ENCODE measurements at places on chromosomes 6 and 20.

DNA sequence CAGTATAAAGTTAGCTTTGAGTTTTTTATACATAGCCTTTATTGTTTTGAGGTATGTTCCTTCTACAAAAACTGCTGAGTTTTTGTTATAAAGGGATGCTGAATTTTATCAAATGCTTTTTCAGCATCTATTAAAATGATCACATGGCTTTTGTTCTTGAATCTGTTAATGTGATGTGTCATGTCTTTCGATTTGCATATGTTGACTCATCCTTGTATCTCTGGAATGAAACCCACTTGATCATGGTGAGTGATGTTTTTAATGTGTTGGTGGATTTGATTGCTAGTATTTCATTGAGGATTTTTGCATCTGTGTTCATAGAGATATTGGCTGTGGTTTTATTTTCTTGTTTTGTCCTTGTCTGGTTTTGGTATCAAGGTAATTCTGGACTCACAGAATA, 24.7 kb upstream of the BLCAP start:
- DNase-seq, result peak; percentile 51

DNA sequence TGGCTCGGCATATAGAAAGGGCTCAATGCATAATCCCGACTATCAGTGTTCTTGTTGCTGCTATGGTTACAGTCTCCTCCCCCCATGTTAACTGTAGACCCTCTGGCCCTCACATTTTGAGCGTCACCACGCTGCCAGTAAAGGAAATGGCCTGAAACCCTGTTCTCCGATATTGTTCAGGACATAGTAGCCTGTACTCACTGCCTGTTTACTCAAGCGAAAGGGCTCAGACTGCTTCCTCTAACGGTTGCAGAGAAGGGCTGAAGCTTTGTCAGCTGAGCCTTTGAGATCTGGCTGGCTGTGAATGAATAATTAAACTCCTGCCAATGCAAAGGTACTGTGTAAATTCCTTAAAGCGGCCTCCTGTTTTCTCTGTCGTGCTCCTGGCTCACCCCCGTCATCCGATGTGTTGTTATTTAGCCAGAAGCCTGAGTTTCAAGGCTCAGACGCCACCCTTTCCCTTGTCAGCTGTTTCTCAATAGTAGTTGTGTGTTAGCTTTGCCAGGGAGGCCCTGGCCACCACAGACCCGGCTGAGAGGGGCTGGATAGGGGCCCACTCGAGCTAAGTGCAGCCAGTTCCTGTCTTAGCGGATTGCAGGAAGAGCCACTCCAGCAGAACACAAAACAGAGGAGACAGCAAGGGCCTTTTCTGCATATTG, 31.2 kb upstream of the RALGAPA2 start:
- DNase-seq, result no peak

DNA sequence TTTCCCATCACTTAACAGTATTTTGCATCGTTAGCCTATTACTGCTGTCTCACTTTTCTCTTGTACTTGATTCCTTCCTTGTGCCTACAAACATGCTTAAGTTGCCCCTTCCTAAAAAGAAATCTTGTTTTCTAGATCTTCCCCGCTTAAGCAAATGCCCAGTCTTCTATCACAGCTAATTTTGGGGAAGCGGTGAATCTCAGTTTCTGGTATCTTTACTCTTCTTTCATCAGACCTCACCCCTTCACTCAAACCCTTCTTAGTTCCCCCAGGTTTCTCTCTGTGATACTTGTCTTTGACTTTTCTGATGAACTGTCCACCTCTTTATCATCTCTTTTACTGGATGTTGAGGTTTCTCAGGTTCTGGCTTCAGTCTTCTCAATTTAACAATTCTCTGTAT, 14.2 kb downstream of the VAPB start:
- DNase-seq, result no peak

DNA sequence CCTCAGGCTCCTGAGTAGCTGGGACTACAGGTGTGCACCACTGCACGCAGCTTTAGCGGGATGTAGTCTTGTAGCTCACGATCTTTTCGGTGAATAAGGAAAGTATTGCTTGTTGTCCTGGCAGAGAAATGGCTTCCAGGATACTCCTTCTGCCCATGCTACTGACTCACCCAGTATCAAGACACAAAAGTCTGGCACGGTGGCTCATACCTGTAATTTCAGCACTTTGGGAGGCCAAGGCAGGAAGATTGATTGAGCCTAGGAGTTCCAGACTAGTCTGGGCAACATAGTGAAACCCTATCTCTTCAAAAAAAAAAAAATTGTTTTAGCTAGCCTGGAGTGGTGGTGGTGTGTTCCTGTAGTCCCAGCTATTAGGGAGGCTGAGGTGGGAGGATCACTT, 40.9 kb upstream of the B4GALT5 start:
- no peak for DNase-seq

- DNase-seq, result no peak
These were observed 197.6 kb upstream of the THBS2 start for GRCh38 chr6:169451065-169451838.

- DNase-seq, result no peak
These were observed 237.6 kb downstream of the QKI start for GRCh38 chr6:163651915-163652668.

GRCh38 chr6:121726596-121726995, 291.1 kb downstream of the GJA1 start:
- peak; percentile 4 for DNase-seq

- DNase-seq, result peak; percentile 98
These were observed 13.8 kb downstream of the FOXQ1 start for GRCh38 chr6:1325461-1326309.

- DNase-seq, result no peak
These were observed 230.8 kb downstream of the BCAS1 start for GRCh38 chr20:53839423-53840176.

GRCh38 chr6:149888659-149889058, 9.3 kb downstream of the RAET1E start:
- DNase-seq, result peak; percentile 34

DNA sequence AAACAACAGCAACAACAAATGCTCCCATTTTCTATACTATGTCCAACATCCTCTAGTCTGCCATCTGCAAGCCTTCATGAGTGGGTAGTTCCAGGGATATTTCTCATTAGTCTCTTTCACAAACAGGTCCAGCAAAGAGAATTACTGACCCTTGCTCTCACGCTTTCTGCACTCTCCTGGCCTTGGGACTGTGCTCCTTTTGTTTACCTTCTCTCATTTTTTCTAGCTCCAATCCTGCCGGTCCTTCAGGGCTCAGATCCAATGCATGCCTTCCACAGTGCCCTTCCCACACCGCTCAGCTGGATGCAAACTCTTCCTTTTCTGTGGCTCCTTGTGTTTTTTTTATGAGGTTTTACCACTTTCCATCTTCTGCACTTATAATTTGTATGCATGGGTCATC, 47.2 kb downstream of the ADTRP start:
- DNase-seq, result no peak

DNA sequence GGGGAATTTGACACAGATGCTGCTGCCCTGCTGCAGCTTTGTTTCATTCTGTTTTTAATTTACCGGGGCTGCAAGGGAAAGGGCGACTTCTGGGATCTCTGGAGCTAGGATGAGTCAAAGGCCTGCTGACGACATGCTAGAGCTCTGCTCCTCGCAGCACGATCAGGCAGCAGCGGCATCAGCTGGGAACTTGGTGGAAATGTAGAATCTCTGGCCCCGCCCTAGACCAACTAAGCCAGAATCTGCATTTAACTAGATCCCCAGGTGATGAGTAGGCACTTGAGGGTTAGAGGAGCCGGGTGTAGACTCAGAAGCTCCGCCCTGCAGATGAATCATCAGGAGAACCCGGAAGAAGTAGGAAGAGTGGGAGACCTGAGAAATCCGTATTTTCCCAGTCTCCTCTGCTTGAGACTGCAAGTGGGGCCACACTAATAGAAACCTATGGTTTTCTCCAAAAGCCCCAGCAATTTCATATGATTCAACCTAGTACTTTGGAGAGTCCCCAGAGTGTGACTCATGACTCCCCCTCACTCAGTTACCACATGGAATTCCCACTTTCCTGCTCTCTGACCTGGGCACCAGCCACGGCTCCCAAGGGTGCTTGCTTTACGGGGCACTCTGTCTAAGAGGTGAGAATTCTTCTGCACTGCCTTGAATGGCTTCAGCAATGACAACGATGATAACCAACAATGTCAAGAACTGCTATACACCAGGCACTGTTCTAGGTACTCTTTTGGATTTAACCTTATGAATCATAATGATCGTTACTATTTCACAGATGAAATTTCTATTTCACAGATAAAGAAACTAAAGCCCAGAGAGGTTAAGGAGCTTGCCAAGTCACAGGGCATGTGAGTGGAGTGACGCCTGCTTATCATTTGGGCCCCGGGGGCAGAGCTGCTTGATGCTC, 18.1 kb downstream of the TUBB2B start:
- DNase-seq, result peak; percentile 99

- no peak for DNase-seq
These were observed 109.6 kb downstream of the SLC22A3 start for GRCh38 chr6:160457823-160458222.

GRCh38 chr20:18657575-18657974, 69.7 kb downstream of the DTD1 start:
- no peak for DNase-seq

GRCh38 chr20:13718171-13718570, 66.5 kb downstream of the ESF1 start:
- DNase-seq, result no peak

DNA sequence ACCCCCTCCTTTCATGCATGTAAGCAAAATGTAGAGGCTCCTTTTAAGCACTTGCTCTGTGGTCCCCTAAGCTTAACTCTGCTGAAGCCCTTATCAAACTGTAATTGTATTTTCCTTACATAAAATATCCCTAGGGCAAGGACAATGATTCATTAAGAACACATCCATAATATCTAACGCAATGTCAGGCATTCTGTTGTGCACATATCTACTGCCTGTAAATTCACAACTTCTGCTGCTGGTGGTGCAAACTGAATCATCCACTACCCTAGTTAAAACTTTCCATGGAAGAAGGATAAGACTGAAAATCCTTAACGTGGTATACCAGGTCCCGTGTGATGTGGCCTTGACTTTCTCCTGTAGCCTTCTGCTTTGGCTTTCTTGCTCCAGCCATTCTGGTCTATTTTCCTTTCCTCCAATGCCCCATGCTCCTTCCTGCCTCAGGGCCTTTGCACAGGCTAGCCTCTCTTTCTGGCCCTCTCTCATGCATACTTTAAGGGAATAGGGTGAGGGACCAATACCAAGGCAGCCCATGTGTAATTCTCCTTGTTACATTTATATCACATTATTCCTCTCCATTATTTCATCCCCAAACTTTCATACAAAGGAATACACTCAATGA, 113.6 kb upstream of the ZFP64 start:
- peak; percentile 4 for DNase-seq

GRCh38 chr6:144588697-144589325, 303.7 kb downstream of the UTRN start:
- DNase-seq, result no peak

DNA sequence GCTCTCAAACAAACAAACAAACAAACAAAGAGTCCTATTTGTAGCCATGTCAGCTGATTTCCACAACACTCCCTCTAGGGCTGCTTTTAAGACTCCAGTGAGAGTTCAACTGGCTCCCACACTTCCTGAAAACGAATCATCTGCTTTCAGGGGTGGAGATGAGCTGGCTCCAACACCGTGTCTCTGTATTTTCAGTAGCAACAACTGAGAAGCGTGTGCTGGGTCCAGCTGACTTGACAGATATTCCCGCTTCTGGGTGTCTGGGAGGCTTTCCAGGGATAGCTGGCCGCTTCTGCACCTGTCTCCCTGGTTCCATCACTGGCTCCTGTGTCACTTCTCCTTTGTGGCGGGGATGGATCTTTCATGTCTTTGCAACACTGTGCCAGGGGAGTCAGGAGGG, 272.5 kb upstream of the SOX4 start:
- no peak for DNase-seq

DNA sequence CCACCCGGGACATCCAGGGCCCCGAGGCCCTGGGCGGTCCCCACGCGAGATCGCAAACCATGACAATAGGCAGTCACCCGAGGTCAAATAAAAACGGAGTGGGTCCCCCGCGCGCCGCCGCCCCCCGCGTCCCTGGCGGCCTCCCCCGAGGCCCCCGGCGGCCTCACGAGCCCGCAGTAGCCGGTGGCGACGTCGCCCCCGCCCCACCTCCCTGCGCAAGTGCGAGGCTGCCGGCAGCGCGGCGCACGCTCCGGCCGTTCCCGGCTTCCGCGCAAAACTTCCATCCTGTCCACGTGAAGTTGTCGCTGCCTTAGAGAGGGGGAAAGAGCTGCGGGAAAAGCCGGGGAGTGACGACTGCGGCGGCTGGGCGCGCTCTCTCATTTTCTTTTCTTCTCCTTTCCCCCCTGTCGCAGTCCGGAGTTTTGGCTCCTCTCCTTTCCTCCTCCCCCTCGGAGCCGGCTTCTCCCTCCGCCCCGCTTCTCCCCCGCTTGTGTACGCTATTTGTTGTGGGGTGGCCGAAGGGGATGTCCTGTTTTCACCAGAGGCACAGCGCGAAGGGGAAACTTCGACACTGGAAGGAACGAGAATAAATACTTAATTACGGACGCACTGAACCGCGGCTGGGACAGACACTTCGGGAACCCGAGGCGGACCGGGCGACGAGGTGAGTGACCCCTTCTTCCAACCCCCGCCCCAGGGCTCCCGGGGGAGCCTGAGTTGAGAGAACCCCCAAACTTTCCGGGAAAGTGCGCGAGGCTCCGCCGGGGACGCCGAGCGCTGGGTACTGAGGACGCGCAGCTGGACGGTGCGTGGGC, at the start of gene EYA4:
TSS of gene EYA4 (plus strand) at position 272 of the 815 bp plus-strand sequence. CDS start 33,424 bp downstream, outside the sequence.
- peak; percentile 10 for DNase-seq

DNA sequence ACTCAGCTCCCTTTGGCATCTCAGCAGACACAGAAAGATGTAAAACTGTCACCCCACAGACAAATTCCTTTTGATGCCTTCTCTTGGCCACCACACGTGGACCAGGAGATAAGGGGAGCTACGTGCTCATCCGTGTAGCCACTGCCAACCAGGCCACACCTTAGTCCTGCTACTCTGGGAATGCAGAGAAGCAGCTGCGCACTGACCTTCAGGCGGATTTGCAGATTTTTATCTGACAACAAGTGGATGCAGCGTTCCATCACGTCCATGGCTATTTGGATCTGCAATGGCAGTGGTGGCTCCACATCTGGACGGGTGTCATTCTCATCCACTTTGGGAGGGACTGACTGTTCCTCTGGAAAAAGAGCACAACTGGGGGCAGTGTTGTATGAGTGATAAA, 30.8 kb downstream of the TTI1 start:
- no peak for DNase-seq

- no peak for DNase-seq
These were observed 20.4 kb downstream of the AFDN start for GRCh38 chr6:167846997-167847606.

GRCh38 chr6:169527306-169527705, 174.5 kb downstream of the WDR27 start:
- peak; percentile 31 for DNase-seq

GRCh38 chr20:59010995-59011873, 4.2 kb upstream of the CTSZ start:
- DNase-seq, result peak; percentile 91

DNA sequence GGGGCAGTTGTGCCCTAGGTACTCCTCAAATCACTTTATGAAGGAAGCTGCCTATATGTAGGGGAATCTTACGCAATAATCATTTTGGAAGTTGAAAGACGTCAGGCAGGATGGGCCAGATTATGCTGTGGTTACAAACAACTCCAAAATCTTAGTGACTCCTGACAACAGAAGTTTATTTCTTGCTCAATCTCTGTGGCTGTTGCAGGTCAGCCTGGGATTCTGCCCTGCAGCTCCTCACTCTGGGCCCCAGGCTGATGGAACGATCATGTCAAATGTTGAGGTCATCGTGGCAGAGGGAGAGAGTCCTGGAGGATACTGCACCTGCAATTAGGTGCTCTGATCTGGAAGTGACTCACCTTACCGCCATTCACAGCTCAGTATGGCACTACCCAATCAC, 88.4 kb downstream of the ZDHHC14 start:
- DNase-seq, result no peak

GRCh38 chr6:20711518-20711917, 177.3 kb downstream of the CDKAL1 start:
- peak; percentile 23 for DNase-seq

All from EL (cell line).